ENCODE measurements at places on chromosomes 3 and 15.

GRCh38 chr3:197511130-197511529, 44.6 kb downstream of the BDH1 start:
- DNase-seq: no peak

GRCh38 chr15:40069178-40070165, 30.5 kb upstream of the SRP14 start:
- DNase-seq: peak; percentile 65

DNA sequence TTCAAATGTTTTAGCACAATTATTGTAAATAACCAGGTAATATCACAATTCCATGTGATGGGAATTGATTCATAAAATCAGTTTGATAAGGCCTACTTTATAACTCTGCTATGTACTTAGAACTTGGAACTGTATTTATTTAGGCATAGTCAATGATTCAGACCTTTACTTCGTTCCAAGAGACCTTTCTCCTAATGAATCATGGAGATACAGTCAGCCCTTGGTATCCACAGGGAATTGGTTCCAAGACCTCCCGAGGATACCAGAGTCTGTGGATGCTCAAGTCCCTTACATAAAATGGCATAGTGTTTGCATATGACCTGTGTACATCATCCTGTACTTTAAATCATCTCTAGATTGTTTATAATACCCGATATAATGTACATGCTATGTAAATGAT, 60.8 kb upstream of the UMPS start:
- DNase-seq: peak; percentile 24

- DNase-seq: no peak
These were observed 231.1 kb upstream of the COL8A1 start for GRCh38 chr3:99407257-99407656.

- DNase-seq: no peak
These were observed 16.0 kb downstream of the TNK2 start for GRCh38 chr3:195892105-195893043.

GRCh38 chr3:102180280-102180931, 254.4 kb upstream of the ZPLD1 start:
- peak; percentile 56 for DNase-seq

Data from fibroblast of the conjunctiva (primary cell).